Testis (tissue), 5 donors: ENCODE measurements at places on chromosomes 7 and 10. TPM values are rescaled to one million over a fixed set of nuclear protein-coding genes. Genes with fewer than 3 reads are reported as not detected.

- no peak overlapping the region for H3K27ac ChIP-seq
- no peak overlapping the region for H3K4me3 ChIP-seq
- H3K4me1 ChIP-seq: no peaks in the 10 kb centered on the region
- no peaks in the 10 kb centered on the region for H3K27me3 ChIP-seq
Measured at GRCh38 chr7:77570330-77571011, 33.4 kb downstream of the PTPN12 start.

The CREB5 gene
- 2.9 TPM for total RNA-seq

The DENND10 gene
- 29.6 TPM for total RNA-seq

The JAKMIP3 gene
- 4.6 TPM for total RNA-seq

The TCF7L2 gene
- total RNA-seq: 23.3 TPM

DNA sequence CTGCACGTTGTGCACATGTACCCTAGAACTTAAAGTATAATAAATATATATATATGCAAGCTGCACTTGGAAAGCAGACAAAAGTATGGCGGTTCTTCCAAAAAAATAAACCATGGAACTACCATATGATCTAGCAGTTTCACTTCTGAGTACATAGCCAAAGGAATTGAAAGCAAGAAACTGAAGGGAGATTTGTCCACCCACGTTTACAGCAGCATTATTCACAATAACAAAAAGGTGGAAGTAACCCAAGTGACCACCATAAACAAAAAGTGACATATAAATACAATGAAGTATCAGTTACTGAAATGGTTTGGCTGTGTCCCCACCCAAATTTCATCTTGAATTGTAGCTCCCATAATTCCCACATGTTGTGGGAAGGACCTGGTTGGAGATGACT lies 525.3 kb upstream of the CELF2 start:
- no peak overlapping the region for H3K4me3 ChIP-seq
- no peaks in the 10 kb centered on the region for H3K36me3 ChIP-seq
- no peak overlapping the region for H3K27ac ChIP-seq
- H3K4me1 ChIP-seq: peaks cover 5% of the 10 kb centered on the region

The CTBP2 gene
- 79.5 TPM for total RNA-seq
